Renal pelvis (tissue), 12 donors: ENCODE measurements at places on chromosomes 7 and 10.

DNA sequence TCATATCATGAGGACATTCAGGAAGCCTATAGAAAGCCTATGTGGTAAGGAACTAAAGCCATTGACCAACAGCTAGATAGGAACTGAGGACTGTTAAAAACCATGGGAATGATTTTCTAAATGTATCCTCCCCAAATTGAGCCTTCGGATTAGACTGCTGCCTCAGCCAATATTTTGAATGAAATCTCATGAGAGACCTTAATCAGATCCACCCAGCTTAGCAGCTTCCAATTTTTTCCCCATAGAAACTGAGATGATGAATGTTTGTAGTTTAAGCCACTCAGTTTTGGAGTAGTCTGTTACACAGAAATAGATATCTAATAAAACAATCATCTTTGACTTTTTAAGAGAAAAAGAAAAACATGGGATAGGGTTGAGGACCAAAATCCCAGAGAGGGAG is 292.0 kb downstream of the HPSE2 start:
- DNase-seq: no peak

- no peak for DNase-seq
Measured at GRCh38 chr10:34028936-34029335, 694.5 kb upstream of the NRP1 start.

- DNase-seq: peak; percentile 48
Measured at GRCh38 chr7:134729895-134730294, 49.5 kb upstream of the CALD1 start.

GRCh38 chr7:38753347-38753746 is 122.2 kb upstream of the AMPH start:
- no peak for DNase-seq

GRCh38 chr10:26331371-26331770 is 106.8 kb upstream of the APBB1IP start:
- DNase-seq: no peak

DNA sequence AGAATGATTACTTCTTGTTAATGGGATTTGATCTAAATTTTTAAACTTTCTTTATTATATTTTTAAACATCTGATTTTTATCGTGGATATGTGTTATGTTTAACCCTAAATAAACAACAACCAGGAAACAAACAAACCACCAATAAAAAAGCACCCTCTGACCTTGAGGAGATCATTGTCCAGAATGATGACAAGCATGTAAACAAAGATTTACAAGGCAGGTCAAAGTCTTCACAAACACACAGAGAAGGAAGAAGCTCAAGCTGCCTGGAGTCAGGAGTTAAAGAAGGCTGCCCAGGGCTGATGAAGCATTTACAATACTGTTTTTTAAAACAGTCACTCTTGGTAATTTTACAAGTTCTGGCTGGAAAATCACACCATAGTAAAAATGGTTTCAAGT is 31.0 kb upstream of the EGFR start:
- no peak for DNase-seq

DNA sequence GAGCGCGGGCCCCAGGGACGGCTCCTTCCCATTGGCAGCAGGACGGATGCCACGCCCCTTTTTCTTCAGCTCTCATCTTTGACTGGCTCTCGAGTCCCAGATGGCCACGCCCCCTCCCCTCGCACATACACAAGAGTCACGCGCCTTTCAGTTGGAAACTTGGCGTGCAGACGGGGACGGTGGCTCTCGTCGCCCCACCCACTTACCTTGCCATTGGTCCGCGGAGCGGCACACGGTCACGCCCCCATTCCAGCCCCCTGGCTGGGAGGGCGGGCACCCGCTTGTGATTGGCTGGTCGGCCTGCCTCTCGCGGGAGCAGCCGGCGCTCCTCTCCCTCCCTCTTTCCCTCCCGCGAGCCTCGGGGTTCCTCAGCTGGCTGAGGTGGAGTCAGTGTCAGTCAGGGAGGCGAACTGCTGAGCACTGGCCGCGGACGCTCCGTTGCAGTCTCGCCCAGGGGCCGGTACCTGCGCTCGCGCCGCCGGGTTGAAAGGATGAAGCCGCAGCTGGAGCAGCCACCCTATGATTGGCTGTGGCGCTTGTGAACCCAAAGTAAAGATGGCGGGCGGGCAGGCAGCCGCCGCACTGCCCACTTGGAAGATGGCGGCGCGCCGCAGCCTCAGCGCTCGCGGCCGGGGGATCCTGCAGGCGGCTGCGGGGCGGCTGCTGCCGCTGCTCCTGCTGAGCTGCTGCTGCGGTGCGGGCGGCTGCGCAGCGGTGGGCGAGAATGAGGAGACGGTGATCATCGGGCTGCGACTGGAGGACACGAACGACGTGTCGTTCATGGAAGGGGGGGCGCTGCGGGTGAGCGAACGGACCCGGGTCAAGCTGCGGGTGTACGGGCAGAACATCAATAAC is at the start of gene CNNM2:
Gene CNNM2 (plus strand): TSS at position 333 of the 855 bp plus-strand sequence. CDS start 187 bp downstream, at position 520.
- DNase-seq: peak; percentile 100

- DNase-seq: no peak
Measured at GRCh38 chr7:106216517-106216922, 68.3 kb downstream of the NAMPT start.

DNA sequence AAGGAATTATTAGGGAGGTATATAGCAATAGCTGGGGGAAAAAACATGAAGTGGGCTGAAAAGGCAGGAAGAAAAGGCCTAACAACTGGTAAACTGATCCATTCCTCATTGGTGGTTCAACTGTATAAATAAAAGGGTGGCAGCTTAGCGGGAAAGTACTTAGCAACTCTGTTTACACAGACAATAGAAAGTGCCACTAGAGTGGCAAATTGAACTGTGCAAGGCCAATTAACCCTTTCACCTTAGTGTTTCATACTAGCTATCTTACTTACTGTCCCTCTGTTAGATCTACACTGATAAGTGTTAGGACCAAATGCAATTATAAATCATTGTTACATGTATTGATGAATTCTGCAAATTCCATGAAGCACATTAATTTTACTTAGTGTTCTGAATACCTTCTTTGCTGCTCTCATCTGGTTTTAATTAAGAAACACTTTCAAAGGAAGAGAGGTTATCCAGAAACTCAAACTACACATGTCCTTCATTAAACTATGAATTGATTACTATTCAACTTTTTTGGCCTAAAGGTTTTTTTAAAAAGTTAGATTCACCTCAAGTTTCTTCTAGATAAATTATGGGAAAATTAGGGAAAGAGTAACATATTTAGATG is 28.0 kb downstream of the DNAJC1 start:
- DNase-seq: peak; percentile 29

DNA sequence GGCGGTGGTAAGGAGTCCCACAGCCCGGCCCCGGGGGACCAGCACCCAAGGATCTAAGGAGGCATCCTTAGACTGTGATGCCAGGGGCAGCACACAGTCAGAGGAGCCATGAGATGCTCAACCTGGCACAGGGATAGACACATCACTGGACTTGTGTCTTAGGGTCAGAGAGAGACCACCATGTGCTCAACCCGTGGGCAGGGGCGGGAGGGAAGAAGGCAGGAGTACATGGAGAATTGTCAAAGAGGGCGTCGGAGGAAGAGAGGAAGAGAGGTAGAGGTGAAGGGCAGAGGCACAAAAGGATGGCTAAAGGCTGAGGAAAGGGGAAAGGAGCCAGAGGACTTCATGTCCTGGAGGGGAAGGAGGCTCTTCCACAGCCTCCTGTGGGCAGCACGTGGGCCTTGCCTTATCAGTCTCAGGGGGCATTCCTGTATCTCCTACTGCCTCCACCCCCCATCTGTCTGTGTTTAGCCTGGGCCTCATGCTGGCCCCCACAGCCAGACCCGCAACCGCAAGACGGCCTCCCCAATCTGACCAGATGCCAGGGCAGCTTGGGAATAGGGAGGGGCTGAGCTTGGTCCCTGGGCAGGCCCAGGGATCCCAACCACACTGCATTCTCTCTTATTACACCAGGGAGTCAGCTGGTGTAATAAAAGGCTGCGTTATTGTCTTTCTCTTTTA is 2.2 kb downstream of the ADCY1 start:
- DNase-seq: no peak

DNA sequence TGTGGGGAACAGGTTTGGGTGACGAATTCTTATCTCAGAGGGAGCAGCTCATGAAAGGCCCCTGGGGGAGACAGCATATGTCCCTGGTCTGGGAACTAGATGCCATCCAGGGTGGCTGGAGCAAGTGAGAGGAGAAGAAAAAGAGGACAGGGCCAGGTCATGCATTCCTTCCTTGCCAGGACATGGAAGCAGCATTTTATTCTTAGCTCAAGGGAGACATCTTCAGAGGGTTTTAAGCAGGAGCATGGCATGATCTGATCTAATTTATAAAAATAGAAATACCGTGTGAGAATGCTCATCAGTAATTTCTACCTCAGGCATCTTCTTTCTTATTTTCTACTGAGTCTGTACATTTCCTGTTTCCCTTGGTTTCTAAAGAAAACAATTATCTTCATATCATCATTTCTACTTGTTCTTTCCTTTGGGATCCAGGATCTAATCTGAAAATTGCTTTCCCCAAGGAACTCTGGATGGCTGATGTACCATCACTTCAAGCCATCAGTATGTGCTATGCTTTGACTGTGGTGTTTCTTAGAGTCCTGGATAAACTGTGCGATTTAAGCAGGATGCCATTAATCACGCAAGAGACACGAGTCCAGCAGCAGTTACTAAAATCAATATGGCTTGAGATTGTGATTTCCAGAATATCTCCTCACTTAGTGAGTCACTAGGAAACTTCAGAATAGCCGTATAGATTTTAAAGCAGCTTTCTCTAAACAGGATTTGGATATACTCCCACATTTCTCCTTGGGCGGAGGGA is 386.2 kb downstream of the GALNT17 start:
- DNase-seq: no peak

DNA sequence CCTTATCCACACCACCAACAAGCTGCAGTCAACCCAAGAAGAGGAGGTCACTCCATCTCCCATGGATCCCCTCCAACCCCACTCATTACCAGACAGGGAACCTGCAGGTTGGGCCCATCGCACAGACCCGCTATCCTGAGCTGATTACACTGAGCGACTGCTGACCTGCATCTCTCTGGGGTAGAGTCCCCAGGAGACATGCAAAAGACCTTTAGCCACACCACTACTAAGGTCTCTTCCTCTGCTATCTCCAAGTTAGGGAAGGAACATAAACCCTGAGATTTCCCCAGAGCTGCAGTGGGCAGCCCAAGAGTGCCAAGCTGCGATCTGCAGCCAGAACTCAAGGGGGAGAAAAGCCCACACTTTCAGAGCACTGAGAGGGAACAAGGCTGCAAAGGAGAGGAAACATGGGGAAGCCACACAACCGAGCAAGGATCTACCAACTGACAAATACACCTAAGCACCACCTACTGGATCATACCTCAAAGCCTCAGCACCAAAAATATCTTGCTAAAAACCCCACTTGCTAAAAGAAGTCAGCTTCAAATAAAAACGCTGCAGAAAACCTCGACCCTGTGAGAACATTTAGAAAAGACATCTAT is 298.2 kb downstream of the SORCS1 start:
- no peak for DNase-seq

GRCh38 chr7:42017349-42017986 is 219.5 kb downstream of the GLI3 start:
- no peak for DNase-seq

DNA sequence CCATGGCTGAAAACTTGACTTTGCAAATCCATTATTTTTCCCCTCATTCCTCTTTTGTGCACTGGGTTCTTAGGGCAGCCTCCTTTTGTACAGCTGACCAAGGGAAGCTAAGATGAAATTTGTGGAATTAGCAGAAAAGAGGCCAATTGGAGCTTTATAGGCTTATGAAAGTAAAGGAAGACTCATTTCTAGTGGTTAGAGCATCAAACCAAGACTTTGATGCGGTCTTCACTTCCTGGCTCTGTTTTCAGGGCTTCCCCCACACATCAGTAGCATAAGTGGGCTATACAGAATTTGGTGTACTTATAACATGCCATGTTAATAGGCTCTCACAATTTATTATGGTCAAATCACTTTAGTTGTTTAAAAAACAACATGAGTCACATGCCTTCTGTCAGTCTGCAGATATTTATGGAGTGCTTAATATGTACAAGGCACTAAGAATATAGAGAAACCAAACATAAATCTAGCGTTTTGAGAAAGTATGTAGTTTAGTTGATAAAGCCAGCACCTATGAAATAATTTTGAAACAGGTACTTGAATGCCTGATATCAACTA is 5.7 kb downstream of the AUTS2 start:
- no peak for DNase-seq

DNA sequence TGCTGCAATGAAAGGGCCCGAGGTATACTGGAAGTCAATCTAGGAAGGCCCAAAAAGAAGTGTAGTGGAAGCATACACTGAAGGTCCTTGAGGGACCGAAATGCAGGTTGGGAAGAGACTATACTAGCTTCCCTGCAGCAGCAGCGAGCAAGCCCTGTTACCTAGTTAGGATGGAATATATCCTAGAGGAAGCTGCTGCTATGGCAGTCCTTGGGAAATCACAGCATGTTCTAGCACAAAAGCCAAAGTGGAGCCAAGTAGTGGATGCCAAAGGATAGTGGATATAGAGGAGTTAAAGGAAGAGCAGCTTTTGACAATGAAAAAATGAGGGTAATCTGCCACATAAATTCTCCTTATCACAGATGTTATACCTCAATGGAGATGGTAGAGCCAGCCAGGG is 123.8 kb upstream of the STARD3NL start:
- DNase-seq: no peak

DNA sequence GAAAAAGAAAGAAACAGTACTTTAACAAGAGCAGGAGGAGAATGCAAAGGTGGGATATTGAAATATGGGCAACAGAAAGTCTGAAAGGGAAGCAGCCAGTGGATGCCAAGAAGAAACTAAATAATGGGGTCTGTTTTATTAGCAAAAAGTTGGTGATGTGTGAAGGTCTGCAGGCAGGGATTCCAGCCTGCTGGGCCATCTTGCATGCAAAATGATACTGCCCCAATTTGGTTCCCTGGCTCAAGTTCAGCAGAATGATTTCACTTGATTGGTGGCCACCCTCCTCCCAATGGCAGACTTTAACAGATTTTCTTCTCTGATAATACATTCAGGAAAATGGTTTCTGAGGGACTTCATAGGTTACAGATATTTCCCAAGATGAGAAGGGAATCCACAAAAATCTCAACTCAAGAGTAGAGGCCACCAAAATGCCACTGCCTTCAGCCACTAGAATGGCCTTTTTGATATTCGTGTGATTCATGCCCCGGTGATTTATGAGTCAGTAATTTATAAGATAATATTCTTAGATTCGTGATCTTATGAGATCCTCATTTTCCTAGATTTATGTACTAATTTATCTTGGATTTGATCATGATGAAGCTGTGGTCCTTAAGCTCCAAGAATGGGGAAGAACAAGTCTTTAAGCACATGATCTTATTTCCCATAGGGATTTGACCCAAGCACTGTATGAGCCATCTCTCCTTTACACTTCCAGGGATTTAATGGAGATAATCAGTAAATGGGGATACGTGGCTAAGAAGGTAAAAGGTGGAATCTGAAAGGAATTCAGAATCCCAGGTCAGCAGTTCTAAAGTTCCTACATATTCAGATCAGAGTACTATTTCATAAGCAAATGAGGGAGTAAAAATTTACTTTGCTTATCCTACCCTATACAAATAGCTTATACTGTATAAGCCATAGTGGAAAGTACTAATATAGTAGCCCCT is 32.3 kb upstream of the ADD3 start:
- DNase-seq: no peak

DNA sequence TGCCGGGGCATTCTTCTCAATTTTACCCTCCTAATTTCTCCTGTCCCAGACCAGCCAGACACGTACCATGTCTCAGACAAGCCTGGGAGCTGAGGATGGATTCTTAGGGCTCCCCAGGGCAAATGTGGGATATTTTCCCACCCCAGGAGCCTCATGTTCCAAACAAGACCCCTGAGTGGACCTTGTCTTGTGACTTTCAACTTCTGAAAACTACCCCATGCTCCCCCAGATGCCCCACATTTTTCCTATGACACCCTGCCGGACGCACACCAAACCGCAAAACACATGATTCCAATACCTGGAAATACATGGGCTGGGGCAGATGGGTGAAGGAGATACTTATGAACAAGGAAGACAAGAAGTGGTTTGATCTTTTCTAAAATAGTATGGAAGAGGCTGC is 874 bp downstream of the GIMAP5 start:
- DNase-seq: no peak
